ENCODE measurements at places on chromosomes 5 and 9.

DNA sequence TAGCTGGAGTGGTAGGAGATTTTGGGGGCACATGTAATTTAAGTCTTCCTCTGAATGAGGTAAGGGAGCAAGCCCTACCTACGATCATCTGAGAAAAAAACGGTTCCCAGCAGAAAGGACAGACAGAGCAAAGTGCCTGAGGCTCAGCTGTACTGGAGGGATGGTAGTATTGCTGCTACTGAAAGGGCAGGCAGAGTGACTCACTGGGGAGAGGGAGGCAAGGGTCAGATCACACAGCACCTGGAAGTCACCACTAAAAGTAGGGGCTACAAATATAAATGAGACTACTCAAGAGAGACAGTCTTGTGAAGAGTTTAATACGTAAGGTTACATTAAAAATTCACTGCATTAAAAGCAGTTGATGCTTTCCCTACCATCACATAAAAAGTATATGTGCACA, 75.9 kb downstream of the NFIB start:
- no peak for DNase-seq

DNA sequence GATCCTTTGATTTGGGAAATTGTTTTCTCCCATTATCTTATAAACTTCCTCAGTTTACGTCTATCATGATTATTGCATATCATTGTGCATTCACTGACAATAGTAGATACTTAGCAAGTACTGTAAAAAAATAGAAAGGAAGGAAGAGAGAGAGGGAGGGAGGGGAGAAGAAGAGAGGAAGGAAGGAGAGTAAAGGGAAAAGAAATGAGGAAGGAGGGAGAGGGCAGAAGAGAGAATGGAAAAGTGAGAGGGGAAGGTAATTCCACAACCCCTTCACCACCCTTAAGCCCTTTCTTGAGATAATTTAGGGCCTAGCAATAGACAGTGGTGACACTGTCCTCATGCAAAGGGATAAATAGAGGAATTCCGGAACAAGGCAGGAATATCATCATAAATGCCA, 64.4 kb downstream of the NFIB start:
- DNase-seq = no peak

DNA sequence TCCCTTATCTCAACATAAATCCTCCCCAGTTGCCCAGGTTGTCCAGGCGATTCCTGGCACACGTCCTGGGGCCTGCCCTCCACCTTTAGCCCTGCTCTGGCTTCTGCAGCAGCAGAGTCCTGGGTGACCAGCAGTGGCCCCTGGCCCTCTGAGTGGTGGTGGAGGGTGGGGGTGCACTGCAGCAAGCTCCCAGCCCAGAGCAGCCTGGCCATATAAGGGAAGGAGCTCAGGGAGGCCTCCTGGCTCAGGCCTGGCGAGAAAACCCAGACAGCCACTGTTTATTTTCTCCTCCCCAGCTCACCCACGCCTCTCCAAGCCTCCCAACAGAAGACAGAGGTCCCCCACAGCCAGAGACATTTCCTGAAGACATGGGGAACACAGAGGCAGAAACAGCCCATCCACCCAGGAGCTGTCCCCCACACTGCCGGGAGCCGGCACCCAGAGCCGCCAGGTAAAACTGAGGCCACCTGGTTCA, 44.7 kb upstream of the IL17B start:
- DNase-seq = no peak

- no peak for DNase-seq
Measured at GRCh38 chr5:34003941-34004340, 3.9 kb downstream of the AMACR start.

GRCh38 chr9:110891760-110892159, 146.5 kb downstream of the LPAR1 start:
- DNase-seq = no peak

DNA sequence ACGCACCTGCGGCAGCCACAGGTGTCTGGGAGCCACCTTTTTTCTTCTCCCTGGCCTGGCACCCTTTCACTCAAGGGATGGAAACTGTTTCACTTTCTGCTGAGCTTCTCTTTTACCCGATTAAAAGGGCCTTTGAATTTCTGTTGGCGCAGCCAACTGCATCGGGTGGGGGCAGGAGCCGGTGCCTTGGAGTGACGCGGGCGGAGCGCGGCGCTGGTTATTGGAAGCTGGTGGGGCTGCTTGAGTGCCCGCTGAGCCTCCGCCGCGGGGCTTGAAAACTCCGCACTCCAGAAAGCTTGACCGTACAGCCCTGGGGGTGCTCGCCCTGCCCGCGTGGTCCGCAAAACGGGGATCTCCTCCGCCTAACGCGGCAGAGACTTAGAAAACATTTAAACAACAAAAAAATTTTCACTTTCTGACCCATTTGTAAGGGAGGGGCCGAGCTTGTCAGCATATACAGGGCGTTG, 52.0 kb upstream of the TJP2 start:
- DNase-seq = peak; percentile 35

GRCh38 chr9:18260521-18260920, 213.4 kb upstream of the ADAMTSL1 start:
- DNase-seq = no peak

- DNase-seq = no peak
Measured at GRCh38 chr9:87867391-87867790, 15.3 kb upstream of the SPATA31E1 start.

DNA sequence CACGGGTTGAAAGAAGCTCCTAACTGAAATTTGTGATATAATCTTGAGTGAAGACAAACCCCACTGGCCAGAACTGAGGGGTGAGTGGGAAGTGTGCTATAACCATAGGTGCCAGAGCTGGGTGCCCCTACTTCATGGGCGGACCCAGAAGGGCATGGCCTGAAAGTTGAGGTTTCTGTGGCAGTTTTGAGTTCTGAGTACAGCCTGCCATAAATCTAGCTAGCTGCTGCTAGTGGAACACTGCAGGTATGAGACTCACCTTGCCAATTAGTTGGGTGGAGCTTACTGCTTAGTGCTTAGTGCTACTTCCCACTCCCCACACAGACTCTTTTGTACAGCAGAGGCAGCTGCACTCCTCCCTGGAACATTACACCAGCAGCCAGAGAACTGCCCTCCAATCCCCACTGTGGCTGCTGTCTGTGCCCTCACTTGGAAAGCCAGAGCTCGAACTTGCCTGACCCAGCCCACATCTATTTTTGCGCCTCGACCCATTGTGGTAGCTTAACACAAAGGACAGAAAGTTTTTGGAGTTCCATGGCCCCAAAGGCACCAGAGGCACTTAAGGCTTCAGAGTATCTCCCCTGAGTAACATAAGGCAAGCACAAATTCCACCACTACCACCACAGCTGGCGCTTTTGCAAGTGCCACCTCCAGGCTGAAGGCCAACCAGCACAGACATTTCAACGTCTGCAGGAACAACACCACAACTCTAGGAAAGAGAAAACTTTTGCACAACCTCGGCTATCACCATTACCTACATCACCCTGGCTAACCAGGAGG, 27.1 kb upstream of the PTGER4 start:
- DNase-seq = no peak

DNA sequence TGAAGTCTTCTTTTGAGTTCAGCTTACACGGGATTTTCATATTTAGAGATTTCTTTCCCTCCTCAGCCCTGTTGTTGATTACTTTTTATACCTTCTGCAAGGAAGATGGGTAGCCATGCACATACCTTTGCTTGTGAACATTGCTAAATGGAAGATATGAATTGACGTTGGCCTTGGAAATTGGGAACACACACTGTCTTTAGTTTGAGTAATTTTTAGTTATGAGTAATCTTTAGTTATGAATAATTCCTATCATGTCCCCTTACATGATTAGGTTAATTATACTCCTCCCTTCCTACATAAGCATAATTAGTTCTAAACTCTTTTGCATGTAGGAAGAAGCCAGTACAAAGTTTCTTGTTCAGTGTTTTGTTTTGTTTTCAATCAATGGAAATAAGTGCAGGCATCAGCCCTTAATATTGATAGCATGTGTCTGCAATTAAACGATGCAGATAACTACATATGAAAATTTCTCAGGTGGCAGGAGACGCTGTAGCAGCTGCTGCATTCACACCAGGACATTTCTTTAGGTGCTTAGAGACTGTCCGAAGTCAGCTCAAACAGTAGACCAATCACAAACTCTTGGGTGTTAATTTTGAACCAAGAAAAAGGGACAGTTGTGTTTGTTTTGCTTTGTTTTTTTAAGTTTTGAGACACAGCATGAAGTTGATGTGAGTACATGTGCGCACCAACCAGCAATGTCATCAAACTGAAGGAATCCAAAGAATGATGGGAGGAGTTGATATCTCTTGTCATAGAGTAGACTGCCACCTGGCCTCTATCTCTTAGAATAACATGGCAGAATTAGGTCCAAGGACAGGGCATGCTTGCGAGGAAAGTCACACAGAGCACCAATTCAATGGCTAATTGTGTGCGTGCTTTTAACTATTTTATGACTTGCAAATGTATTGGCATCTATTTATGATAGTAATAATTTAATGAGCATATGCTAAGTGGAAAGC, 51.4 kb downstream of the SMARCA2 start:
- no peak for DNase-seq
